MG63 (cell line): ENCODE measurements at places on chromosomes 16 and 17. TPM values are rescaled to one million over a fixed set of nuclear protein-coding genes. Genes with fewer than 3 reads are reported as not detected.

USP6 gene
- not detected in 2 replicates for total RNA-seq

KRT25 gene
- not detected in 2 replicates for total RNA-seq

MMP28 gene
- total RNA-seq, result not detected in 2 replicates

GRN gene
- 109 and 170 TPM in 2 replicates for total RNA-seq

GRCh38 chr17:44979426-44979995 lies 11.4 kb upstream of the C1QL1 start:
- DNase-seq, result peak; percentile 69

- DNase-seq, result no peak
These were observed 16.5 kb downstream of the PITPNM3 start for GRCh38 chr17:6539871-6540270.

DNA sequence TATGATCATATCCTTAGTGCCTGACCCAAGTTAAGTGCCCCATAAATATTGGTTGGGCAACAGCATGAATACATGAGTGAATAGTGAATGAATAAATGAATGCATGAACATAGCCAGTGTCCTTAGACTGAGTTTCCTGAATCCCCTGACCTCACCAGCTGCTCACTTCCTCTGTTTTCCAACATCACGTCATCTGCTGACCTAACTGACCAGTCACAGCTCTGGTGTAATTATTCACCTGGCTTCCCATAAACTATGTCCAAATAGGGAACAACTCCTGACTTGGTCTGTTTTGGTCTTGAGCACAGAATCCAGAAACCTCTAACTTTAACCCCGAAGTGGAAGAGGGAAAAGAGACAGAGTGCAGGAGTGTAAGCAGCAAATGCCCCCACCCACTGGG lies 83.4 kb downstream of the ASIC2 start:
- no peak for DNase-seq

DNA sequence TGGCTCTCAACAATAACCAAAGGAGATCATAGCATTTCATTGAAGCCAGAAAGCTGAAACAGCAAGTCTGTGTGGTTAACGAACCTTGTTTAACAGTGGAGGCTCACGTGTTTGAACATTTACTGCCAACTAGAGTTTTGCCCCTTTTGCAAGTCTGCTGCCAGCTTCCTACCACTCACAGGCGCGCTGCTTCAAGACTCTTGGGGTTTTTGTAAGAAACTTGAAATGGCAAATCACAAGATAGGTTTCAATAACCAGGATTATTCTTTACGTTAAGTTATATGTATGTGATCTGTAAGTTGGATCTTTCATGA lies 1.2 kb downstream of the SNTB2 start:
- no peak for DNase-seq

DNA sequence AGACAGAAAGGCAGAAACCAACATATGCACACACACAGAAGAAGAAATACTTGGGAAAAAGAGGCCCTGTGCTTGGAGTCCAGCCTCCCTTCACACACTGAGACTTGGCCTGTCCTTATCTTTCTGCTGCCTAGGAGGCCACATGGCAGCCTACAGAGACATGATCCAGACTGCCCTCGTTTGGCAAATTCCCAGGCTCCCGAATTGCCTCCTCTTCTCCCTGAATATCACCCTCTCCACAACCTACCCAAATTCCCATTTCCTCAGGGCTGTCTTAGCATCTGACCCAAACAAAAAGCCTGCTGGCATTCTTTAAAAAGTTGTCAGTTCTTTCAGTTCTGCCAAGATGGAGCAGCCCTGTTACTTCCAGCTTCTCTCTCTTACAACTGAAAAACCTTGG lies 59.8 kb downstream of the DNAH17 start:
- DNase-seq, result no peak

- DNase-seq, result no peak
These were observed 153.4 kb downstream of the LGALS9B start for GRCh38 chr17:20313891-20314290.

DNA sequence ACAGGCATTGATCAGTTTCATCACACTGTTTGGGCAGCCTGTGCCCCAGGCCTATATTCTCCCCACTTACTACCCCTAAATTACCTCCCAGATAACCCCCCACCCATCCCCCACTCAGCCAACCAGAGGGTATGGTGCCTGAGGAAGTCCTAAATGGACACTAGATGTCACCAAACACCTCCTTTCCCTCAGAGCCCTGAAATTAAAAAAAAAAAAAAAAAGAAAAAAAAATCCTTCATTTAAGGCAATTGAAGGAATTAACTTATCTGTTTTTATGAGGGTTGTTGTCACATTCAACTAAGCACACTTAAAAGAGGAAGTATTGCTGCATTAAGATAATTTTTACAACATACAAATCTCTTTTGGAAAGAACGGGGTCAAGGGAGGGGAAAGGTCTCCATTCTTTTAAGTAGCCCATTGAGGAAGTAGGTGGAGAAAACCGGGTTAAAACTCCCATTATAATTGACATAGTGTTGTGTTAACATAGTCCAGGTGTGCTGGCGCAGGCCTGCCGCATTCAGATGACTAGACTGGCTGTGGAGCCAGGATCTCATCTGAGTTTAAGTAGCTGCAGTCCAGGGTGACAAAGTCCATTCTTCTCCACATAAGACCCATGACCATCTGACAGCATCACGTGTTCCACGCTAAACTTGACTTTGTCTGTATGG lies 46.3 kb downstream of the SNX11 start:
- DNase-seq, result peak; percentile 33

DNA sequence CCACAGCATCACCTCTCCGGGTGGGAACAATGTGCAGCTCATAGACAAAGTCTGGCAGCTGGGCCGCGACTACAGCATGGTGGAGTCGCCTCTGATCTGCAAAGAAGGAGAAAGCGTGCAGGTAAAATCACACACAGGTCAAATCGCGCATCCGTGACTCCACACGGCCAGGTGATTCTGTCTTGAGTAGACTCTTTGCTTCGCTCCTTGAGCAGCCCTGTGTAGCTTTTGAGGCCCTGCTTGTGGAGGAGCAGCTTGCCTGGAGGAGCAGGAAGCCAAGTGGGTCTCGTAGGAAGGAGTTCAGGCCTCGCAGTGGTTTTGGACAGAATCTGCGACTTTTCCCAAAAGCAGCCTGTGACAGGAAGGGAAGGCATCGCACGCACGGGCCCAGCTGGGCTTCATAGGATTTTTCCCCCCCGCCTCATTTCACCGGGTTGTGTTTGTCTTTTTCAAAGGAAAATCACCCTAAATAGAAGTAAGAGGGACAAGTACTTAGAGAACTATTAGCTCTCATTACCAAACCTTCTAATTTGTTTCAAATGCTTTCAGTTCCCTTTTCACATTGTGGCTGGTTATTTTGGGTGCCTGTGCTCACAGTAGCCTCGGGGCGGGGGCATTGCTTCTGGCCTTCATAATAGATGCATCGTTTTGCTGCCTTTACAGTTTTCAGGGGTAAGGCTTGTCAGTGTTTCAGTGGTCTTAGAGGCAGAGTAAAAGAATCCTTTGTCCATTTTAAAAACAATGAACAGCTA lies 71.5 kb downstream of the SEC14L1 start:
- no peak for DNase-seq

DNA sequence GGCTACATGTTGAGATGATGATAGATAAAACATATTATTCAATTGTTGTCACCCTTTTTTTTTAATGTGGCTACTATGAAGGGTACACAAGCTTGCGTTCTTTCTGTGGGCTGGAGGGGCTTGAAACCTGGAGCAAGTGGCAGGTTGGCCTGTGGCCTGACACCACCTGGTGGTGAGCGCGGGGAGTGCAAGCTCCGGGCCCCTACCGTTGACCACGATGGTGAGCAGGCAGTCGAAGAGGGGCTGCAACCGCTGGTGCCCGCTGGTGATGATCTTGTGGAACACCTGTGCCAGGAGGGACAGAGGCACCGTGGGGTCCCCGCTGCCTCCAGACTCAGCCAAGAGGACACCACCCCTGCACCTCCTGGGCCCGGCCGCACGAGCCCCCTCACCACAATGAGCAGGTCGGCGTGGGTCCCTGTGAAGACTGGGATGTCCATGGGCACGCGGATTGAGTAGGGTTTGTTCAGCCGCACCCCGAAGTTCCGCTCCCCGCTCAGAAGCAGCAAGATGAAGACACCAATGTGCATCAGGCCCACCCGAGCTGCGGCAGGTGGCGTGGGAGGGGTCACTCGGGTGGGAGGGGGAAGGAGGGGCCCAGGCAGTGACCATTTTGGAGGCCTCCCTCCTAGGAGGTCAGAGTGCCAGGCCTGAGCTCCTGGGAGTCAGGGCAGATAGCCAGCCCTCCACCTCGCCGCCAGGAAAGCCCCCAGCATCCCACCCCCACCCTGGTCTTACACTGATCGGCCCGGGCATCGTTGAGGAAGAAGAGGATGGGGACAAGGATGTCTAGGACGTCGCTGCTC lies 14.4 kb downstream of the HID1 start:
- DNase-seq, result peak; percentile 55

DNA sequence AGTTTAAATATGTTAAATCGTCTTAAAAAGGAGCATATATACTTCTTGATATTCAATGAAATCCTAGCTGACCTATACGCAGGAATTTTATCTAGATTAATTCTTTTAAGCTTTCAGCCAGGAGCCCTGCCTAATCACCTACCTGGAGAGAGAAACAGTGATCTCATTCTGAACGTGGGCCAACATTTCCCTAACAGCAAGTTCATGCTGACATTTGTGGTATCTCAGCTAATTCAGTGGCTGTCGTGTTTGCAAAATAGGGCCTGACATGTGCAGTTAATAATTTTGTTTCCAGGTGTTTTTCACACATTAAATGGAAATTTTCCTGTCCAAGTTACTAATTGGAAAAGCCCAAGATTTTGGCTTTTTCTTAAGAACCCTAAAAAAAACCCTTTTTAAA lies 17.4 kb downstream of the KRT24 start:
- no peak for DNase-seq

DNA sequence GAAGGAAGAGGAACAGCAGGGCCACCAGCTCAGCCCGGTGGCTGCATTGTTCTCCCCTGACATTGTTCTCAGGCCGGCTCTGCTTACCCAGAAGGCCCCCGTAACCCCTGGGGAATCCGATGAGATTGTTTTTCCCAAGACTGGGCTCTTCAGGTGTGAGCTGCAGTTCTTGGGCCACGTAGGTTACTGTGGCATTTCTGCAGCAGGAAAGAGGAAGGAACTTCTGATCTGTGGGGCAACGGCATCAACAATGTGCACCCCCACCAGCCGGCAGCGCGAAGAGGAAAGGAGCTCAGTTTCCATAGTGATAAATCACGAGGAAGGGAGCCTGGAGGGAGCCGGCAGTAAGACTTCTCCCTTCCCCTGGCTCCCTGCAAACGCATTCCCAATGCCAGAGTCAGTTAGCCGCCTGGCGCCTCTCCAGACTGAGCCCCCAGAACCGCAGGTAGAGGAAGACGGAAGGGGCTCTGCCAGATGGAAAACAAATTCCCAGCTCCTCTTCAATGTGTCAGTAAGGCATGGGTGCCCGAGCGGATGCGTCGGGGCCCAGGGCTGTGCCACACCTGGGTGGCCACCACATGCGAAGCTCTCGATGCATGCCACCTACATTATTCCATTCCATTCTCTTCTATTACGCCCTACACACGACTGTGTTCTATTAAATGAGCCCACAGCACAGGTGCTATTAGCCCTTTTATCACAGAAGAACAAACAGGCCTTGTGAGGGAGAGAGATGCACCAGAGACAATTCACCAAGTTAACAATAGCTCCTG lies 21.5 kb upstream of the PECAM1 start:
- no peak for DNase-seq

- no peak for DNase-seq
These were observed 342.7 kb downstream of the SOX9 start for GRCh38 chr17:72463287-72464102.

DNA sequence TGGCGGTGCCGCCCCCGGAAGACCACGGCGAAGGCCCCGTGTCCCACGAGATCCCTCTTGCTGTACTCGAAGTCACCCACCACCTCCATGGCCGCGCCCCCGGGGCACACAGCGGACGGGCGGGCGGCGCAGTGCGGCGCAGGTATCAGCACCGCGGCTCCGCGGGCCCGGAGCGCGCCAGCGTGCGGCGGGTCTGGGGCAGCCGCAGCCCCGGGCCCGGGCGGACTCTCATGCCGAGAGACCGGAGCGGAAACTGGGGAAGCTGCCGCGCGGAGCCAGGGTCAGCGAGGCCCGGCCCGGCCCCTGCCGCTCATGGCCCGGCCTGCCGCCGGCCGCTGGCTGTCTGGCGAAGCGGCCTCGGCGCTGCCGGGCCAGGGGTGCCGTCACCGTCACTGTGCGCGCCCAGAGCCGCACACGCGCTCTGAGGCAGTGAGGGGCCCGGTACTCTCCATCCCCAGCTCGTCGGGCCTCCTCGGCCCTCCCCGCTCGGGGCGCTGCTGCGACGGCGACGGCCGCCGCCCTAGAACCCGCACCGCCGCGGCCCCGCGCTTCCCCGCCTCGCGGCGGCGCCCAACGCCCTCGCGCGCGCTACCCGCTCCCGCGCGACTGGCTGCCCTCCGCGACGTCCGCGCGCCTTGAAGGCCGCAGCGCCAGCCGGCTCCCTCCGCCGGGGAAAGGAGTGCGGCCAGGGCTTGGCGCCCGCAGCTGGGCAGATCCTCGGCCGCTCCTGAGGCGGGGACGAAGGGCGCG lies at the start of gene ULK2:
Gene ULK2, minus strand, starts transcription at position 608 of the 750 bp plus-strand sequence. Its CDS starts 519 bp downstream, at position 89.
- DNase-seq, result peak; percentile 74

- no peak for DNase-seq
These were observed 1.3 kb downstream of the NETO2 start for GRCh38 chr16:47142486-47142820.

DNA sequence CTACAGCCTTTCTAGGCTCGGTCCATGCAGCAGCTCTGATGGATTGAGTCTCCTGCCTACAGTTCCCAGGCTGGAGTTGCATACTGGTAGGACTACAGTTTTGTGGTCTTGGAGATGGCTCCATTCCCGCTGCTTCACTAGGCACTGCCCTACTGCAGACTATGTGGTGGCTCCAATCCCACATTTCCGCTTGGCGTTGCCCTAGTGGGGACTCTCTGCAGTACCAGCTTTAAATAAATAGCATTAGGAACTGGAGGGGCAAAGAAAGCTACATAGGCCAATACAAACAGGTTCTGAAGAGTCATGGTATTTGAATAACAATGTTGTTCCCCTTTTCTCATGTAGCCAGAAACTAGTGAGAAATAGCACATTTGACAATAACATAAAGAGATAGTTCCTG lies 5.4 kb upstream of the GOSR2 start:
- DNase-seq, result no peak

DNA sequence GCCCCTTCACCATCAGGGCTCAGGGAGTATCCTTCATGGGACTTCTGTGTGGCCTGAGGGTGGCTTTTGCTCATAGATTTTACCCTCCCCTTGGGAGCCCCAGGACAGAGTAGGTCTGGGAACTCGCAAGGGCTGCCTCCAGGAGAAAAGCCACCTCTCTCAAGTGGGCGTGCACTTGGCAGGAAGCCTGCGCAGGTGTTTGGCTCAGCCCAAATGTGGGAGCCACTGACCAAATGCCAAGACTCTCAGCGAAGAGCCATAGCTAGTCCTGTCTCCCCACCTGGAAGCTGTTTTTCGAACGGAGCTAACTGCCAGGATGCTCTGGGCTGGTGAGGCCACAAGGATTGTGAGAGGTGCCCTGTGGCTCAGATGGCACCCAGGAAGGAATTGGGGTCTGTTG lies 2.0 kb upstream of the HSD17B2 start:
- DNase-seq, result no peak

GRCh38 chr16:56969769-56970168 lies 8.0 kb downstream of the CETP start:
- DNase-seq, result no peak

GRCh38 chr17:39225959-39226683 lies 376 bp upstream of the STAC2 start:
- no peak for DNase-seq
